Heart left ventricle (tissue), 16 donors: ENCODE measurements at places on chromosomes 4 and X. TPM values are rescaled to one million over a fixed set of nuclear protein-coding genes. Genes with fewer than 3 reads are reported as not detected.

NAAA gene
- total RNA-seq: 9.9 TPM

- no peak for DNase-seq
Observed at GRCh38 chr4:91527056-91527455, 776.7 kb upstream of the GRID2 start.

DNA sequence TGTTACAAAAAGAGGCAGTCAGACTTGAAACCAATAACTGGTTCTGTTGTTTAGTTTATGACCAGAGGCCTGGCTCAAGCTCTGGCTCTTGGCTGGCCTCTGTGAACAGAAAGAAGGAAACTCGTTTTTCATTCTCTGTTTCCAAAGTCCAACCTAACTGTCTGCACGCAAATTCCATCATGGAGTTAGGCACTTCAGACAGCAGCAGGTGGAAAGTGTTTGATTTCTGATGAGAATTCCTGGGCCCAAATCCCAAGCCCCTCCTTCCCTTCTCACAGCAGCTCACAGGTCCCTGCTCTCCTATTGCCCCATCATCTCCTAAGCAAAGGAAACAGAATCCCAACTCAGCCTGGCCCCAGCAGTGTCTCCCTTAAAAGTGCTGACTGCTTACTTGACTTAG lies 42.8 kb upstream of the FGF16 start:
- no peak for DNase-seq

- no peak for DNase-seq
Observed at GRCh38 chrX:102085706-102086105, 39.8 kb upstream of the TCEAL2 start.

CXCL1 gene
- 14.9 TPM for total RNA-seq

ESX1 gene
- not detected for total RNA-seq

DNA sequence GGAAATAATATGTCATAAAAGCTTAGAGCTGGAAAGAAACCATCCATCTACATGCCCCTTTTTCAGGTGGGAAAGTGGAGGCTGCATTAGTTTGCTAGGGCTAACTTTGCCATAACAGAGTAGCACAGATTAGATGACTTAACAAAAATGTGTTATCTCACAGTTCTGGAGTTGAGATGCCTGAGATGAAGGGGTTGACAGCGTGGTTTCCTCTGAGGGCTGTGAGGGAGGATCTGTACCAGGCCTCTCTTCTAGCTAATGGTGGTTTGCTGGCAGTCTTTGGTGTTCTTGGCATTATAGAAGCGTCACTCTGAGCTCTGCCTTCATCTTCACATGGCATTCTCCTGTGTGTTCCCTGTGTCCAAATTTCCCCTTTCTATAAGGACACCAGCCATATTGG lies 2.4 kb downstream of the CHRNA9 start:
- DNase-seq: no peak

DNA sequence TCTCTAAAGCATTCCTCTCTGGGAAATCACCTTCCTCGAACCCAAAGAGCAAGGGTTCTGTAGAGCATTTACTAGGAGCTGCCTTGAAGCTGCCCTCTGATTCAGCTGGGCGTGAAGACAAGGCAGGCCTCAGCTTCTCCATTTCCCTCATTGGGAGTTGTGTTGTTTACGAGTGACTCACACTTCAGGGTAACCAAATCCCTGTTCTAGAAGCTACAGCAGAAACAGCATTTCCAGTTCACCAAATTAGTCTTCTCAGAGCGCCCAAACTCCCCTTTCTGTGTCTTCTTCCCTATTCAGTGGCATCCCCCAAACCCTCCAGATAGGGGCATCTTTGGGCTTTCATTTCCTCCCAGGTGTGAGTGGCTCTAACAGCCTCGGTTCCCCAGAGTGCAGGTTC lies 863 bp upstream of the XPNPEP2 start:
- no peak for DNase-seq

SCML2 gene
- total RNA-seq: 1.0 TPM

GRCh38 chr4:13285336-13285735 lies 198.8 kb downstream of the RAB28 start:
- no peak for DNase-seq
